ENCODE measurements at places on chromosomes 4 and X.

- DNase-seq, result peak; percentile 2
Observed at GRCh38 chr4:80731436-80731835, 299.1 kb upstream of the BMP3 start.

- no peak for DNase-seq
Observed at GRCh38 chrX:69073721-69074120, 91.5 kb downstream of the PJA1 start.

DNA sequence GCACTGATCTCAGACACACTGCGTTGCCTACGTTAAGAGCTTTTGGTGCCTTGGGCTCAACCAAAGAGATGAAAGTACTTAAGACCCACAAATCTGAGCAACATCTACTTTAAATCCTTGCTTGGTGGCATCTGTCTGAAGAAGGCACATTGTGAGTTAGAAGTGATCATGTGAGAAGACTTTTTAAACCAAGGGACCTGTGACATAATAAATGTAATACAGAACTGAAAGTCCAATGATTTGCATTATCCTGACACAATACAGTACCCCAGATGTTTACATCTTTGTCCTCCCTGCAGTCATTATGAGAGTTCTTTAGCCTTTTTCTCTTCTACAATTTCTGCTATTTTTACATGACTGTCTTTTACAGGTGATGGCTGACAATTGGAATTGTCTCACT is 96.7 kb upstream of the FTHL17 start:
- no peak for DNase-seq

- no peak for DNase-seq
Observed at GRCh38 chr4:33149658-33150524, 2429.7 kb downstream of the PCDH7 start.

- no peak for DNase-seq
Observed at GRCh38 chr4:108596344-108596743, 24.0 kb upstream of the RPL34 start.

DNA sequence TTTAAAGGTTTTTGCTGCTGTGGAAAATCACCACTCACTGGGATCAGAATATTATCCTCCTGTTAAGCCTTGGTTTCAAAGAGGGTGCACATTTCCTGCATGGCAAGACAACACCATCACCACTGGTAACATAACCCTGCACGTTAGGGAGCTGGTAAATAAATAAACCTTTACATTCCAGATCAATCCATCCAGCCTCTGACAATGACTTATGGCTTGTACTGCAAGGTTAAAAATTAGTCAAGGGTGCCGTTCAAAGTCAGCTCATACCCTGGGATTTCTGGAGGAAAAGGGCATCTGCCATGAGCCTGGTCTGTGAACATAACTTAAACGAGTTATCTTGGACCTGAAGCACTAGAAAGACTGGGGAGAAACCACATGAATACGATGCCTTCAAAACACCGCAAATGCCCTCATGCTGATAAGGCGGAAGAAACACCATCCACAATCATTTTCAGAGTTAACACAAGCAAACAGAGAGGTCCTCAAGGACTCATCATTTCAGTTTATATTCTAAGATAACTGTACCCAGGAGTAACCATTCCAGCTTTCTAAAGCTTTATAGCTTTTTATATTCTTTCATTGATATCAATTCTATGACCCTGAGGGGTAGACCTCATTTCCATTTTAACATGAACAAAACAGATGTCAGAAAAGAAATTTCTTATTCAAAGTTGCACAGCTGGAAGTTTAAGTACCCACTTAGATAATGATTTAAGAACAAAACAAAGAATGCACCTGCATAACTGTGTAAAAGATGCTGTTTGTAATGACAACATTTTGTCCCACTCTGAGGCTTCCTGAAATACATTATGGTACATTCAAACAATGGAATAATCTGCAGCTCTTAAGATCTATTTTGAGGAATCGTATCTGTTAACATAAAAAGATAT is 103.1 kb downstream of the NPNT start:
- DNase-seq, result no peak

DNA sequence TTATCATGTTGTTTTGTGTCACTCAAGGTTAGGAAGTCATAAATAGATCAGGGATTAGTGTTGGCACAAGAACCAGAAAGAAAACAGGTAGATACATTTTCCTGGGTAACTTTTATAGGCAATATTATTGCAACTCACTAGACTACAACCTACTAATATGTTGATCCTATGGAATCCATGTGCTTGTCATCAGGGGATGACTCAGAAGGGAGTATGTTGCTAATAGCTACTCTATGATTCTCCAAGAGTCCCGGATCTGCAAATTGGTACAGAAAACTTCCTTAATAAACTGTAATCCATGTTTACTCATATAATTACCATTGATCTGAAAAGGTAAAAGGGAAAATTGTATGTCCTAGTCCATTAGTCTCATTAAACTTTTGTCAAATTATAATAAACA is 11.7 kb upstream of the GNRHR start:
- no peak for DNase-seq

- DNase-seq, result no peak
Observed at GRCh38 chr4:102722740-102723139, 38.0 kb downstream of the MANBA start.

- DNase-seq, result no peak
Observed at GRCh38 chr4:168483811-168484210, 3.5 kb upstream of the DDX60L start.

GRCh38 chr4:100898844-100899243 is 381.0 kb upstream of the EMCN start:
- no peak for DNase-seq

DNA sequence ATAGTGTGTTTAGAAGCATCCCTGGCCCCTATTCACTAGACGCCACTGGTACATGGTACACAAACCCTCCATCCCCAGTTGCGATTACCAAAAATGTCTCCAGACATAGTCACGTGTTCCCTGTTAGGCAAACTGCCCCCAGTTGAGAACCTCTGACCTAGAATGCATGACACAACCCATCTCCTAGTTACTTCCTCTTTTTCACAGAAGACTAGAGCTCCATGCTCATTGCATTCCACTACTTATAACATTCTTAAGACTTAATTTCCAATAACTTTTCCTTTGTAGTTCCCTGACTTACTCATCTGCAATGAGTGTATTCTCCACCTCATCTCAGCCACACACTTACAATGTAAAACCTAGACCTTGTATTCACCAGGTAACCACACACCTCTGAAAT is 68.6 kb downstream of the PRSS12 start:
- DNase-seq, result no peak

- DNase-seq, result no peak
Observed at GRCh38 chr4:113678641-113679040, 82.9 kb downstream of the CAMK2D start.

GRCh38 chrX:65731684-65732289 is 64.3 kb downstream of the MSN start:
- no peak for DNase-seq

DNA sequence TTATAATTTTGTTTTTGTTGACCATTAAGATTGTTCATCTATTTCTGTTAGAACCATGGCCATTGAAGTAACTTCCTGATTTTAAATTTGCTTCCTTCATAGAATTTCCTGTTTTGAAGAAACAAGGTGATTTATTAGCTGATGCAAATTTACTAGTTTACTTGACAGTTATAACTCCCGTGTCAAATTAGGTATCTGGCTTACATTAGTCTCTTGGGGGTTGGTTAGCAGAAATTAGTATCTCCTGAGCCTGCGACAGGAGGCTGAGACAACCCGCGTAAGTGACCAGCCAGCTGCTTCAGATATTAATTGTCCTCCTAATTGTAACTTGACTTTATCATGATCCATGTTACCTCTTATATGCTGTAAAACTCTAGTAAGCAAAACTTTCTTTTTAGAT is 154.3 kb downstream of the CFAP299 start:
- DNase-seq, result no peak

GRCh38 chr4:1207603-1208265 is 35.4 kb upstream of the SPON2 start:
- DNase-seq, result peak; percentile 32

GRCh38 chr4:169267070-169267469 is 3.7 kb downstream of the SH3RF1 start:
- DNase-seq, result no peak

DNA sequence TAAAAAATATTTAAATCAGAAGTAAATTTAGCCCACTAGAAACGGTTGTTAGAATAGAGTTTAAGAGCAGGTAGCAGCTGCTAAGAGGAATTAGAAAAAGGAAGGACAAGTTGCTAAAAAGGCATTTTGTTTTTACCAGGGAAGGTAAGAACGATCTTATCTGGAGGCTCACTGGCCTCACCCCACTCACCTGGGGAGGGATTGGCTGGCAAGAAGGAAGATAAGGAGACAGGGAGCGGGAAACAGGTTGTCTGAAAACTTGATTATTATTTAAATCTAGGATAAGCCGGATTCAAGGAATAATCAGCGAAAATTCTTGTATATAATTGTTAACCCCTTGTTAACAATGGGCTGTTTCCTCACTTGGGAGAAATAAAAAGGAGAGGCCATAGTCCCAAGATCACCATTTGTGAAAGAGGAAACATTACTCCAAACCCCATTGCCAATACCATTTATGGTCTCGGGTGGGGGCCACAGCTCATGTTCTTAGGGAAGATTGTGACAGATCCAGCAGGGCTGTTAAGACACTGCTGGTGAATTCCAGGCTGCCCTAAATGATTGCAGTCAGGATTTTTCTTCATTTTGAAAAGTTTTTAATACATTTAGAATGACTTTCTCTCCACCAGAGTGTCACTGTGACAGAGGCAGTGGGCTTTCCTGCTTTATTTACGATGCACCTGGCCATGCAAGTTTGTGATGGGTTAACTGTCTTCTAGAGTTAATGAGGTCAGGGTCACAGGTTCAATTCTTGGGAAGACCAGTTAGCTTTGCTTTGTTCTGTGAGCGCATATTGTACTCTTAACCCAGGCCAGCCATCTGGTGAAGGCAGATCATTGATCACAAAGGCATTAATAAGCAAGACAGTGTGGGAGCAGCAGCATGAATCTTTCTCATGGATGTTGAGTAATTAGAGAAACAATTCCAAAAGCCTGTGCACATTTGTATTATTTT is 106.6 kb downstream of the CEP135 start:
- no peak for DNase-seq

DNA sequence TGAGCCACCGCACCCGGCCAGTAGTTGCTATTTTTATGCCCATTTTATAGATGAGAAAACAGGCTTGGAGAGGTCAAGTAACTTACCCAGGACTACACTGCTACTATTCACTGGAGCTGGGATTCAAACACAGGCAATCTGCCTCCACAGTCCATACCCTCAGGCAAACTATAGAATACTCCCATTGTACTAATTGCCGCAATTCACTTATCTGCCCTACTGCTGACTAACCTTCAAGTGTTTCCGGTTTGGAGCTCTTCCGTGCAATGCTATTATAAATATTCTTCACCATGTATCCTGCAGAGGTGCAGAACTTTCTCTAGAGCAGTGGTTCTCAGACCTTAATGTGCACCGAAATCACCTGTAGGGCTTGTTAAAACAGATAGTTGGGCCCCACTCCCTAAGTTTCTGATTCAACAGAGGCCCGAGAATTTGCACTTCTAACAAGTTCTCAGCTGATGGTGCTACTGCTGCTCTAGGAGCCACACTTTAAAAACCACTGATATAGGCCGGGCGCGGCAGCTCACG is 1.9 kb upstream of the G3BP2 start:
- no peak for DNase-seq

DNA sequence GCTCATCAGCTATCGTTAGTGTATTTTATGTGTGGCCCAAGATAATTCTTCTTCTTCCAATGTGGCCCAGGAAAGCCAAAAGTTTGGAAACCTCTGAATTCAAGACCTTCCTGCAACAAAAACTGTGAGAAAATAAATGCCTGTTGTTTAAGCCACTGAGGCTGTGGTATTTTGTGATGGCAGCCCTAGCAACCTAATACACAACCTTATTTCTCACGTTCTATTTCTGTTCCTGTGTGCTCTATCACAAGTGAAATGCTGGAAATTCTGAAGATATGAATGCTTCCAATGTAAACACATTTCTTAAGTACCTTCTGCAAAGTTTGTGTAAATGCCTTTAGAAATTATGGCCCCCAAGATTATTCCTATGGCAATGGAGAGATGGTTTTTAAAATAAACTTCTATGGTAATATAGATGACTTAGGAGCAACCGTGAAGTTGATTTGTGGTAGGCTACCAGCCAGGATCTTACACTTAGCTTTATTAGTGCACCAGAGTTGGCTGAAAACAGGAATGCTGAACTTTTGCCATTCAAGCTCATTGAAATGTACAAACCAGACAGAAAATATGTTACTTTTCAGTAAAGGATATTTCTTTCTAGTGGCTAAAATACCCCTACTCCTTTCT is 148.0 kb downstream of the USP46 start:
- DNase-seq, result no peak

DNA sequence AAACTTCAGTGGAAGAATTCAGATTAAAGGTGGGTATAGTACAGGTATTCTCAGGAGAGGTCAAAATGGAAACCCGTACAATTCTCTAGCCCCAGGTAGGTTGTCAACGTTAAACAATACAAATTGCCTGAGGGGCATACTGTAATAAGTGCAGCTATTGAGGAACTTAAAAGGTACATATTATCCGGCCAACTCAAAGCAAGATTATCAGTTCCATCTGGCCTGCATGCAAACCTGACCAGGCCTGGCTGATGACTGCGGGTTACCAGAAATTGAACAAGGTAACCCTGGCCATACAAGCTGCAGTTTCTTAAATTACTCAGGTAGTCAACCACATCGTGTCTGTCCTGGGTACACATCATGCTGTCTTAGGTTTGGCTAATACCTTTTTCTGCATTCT is 12.3 kb upstream of the ZNF630 start:
- no peak for DNase-seq

DNA sequence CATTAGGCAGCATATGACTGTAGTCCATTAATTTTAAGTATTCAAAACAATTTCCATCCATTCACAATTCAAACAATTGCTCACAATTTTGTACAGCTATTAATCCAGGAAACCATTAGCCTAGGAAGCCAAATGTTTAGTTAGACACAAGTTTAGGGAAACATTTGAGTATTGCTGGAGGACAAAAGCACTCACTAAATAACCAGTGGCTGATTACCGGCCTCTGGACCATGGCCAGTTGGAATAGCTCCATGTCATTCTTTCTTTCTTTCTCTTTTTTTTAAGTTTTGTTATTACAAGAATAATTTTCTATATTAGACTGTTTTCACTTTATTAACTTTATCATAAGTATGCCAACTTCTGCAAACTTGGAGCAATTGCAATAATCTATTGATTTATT is 31.3 kb downstream of the TRIML2 start:
- no peak for DNase-seq

DNA sequence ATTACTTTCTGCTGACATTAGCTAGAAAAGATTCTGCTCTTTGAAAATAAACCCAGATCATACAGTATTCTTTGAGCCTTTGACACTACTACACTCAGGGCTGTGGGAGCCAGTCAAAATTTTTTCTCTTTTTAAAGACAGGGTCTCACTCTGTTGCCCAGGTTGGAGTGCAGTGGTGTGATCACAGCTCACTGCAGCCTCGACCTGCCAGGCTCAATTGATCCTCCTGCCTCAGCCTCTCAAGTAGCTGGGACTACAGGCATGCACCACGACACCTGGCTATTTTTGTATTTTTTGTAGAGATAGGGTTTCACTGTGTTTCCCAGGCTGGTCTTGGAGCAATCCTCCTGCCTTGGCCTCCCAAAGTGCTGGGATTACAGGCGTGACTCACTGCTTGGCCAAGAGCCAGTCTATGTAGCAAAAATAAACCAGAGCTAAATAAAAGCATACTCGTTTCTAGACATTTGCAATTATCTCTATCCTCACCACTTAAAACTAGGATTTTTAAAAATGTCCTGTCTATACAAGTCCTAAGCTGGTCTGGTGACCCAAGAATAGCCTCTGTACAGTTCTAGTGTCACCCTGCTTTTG is 43.2 kb downstream of the AKAP4 start:
- DNase-seq, result no peak

- no peak for DNase-seq
Observed at GRCh38 chr4:147535124-147535523, 54.2 kb downstream of the EDNRA start.

- DNase-seq, result no peak
Observed at GRCh38 chr4:99361268-99361898, 8.8 kb upstream of the ADH1C start.
